ENCODE measurements at places on chromosomes 6 and 20.

GRCh38 chr20:12358655-12359009 is 440.9 kb downstream of the BTBD3 start:
- no peak for DNase-seq

- DNase-seq: no peak
Observed at GRCh38 chr20:17848249-17849048, 120.1 kb downstream of the SNX5 start.

- DNase-seq: peak; percentile 37
Observed at GRCh38 chr20:32970973-32971300, 33.3 kb downstream of the SUN5 start.

DNA sequence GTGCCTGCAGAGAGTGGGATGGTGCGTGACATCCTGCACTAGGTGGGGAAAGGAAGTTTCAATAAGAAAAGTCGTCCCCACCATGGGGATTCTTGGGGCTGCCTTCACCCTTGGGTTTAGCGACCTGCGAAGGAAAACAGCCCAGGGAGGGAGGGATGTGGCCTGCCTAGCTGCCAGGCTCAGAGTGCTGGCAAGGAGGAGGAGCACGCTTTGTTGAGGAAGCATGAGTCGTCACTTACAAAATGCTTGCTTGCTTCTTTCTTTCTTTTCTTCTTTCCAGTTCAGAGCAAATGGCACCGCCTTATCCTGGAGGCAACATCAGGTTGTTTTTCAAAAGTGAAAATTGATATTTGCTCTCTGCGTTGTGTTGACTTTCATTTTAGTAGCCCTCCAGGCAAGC is 123.2 kb downstream of the TFAP2C start:
- no peak for DNase-seq

- peak; percentile 83 for DNase-seq
Observed at GRCh38 chr20:63520934-63521601, 503 bp downstream of the PPDPF start.

GRCh38 chr6:36050947-36051710 is 23.5 kb downstream of the MAPK14 start:
- no peak for DNase-seq

- DNase-seq: no peak
Observed at GRCh38 chr6:101668496-101669030, 275.1 kb downstream of the GRIK2 start.

GRCh38 chr6:135173242-135173988 is 7.7 kb upstream of the MYB start:
- DNase-seq: no peak

DNA sequence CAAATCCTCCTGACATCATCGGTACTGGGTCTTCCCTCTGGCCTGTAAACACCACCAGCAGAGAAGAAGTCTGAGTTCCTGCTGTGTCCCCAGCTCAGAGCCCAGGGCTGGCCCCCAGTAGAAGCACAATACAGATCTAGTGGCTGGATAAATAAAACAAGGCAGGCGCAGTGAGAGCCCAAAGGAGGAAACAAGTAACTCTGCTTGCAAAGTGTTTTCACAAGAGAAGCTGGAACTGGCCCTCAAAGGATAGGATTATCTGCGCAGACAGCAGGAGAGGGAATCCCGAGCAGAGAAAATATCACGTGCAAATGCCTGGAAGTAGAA is 205.1 kb downstream of the ZDHHC14 start:
- no peak for DNase-seq

- DNase-seq: no peak
Observed at GRCh38 chr6:112522587-112522986, 175.5 kb downstream of the RFPL4B start.

- no peak for DNase-seq
Observed at GRCh38 chr6:3269281-3269975, 10.7 kb downstream of the PSMG4 start.

GRCh38 chr6:15480525-15480924 is 182.3 kb downstream of the DTNBP1 start:
- no peak for DNase-seq

- no peak for DNase-seq
Observed at GRCh38 chr20:48777005-48777404, 50.8 kb downstream of the PREX1 start.

DNA sequence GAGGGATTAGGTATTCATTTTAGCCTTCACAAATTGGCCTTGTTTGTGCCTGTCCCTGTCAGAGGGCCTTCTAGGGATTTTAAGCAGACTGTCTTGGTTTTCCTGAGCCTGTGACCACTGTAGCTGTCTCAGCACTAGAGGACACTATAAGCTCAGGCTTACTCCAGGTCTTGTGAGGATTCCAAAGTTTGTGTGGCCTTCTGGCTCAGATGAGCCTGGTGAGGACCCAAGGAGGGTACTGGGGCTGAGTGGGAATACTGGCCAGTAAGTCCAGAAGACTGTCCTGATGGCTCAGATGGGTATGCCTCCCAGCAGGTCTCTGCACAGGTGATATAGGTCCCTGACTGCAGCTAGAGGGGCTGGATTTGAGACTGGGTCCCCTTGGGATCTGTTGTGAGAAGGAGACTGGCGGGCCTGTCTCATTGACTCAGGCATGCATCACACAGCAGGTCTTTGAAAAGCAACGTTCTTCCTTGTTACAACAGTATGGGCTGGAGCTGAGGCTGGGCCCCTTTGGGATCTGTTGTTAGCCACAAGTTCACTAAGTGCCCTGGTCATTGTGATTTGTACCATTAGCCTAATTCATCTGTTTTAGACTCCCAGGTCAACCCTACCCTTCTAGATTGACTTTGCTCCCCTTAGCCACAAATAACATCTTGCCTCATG is 26.3 kb upstream of the TFB1M start:
- no peak for DNase-seq

DNA sequence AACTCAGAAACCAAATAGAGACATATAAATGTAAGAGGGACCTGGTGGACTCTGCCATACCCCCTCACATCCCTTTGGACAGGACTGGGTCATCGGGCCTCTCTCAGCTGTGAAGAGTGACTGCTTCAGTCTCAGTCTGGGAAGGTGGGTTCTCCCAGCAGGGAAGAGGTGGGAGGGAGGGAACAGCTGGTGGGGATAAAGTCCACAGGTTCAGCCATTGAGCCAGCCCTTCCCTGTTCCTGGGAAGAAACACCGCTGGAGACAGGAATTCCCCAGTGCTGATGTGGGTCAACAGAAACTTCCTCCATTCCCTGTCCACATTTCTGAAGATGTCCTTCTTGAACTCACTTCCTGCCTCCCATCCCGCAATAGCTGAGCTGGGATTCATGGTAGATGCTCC is 209.2 kb upstream of the PMEPA1 start:
- no peak for DNase-seq

DNA sequence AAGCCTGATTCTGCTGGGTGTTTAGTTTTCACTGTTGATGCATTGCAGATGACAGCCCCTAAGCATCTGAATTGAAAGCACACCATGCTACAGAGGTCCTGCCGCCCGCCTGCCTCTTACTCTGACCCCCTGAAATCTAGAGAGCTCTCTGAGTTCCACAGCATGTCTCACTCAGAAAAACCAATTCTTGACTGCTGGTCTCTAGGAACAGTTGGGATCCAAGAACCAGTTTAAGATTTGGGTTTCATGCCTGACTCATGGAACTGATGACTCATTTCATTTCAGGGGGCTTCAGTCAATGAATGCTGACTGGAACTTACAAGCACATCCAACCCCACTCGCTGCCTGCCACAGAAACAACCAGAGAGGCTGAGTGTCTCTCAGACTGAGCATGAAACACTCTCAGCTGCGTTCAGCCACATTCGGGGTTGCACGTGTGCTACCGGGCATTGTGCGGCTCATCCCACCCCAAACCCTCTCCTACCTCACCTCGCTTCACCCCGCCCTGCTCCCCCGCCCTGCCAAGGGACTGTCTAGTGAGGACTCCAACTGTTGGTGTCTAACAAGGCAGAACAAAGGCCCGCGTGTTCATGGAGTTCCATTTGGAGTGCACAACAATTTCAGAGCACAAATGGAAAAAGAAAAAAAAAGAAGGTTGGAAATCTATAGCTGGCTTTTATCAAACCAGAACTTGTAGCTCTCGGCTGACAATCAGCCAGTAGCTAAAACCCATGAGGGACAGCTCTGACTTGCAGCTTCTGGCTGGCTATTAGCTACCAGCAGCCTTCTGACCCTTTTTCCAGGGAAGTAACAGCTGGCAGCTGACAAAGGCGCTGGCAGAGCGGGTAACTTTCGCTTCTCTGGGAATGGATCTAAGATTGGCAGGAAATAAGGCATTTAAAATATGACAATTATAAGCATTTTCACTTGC is 20.0 kb upstream of the TRAF3IP2 start:
- DNase-seq: peak; percentile 79

DNA sequence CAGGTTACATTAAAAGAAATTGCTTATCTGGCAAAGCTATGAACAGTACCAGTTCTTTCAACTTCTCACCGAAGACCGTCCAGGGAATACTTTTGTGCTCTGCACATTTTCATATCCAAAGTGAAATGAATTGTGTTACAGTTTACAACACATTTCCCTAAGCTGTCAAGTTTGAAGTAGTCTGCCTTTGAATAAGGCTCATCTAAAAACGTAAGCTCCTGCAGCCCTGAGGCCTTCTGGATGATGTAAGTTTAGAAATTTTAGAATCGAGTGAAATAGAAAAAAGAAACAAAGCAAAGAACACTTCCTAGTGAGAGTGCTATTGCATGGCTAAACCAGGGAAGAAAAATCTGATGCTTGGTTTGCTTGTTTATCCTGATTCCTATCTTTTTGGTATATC is 653.8 kb downstream of the MMUT start:
- no peak for DNase-seq

GRCh38 chr6:133097208-133097607 is 143.9 kb upstream of the EYA4 start:
- DNase-seq: no peak

- no peak for DNase-seq
Observed at GRCh38 chr20:23242556-23243180, 107.9 kb upstream of the NXT1 start.

GRCh38 chr20:2651772-2652723 is at the start of gene NOP56:
NOP56 (plus strand) TSS chr20:2652632; CDS start chr20:2652661, 29 bp downstream.
- peak; percentile 95 for DNase-seq

DNA sequence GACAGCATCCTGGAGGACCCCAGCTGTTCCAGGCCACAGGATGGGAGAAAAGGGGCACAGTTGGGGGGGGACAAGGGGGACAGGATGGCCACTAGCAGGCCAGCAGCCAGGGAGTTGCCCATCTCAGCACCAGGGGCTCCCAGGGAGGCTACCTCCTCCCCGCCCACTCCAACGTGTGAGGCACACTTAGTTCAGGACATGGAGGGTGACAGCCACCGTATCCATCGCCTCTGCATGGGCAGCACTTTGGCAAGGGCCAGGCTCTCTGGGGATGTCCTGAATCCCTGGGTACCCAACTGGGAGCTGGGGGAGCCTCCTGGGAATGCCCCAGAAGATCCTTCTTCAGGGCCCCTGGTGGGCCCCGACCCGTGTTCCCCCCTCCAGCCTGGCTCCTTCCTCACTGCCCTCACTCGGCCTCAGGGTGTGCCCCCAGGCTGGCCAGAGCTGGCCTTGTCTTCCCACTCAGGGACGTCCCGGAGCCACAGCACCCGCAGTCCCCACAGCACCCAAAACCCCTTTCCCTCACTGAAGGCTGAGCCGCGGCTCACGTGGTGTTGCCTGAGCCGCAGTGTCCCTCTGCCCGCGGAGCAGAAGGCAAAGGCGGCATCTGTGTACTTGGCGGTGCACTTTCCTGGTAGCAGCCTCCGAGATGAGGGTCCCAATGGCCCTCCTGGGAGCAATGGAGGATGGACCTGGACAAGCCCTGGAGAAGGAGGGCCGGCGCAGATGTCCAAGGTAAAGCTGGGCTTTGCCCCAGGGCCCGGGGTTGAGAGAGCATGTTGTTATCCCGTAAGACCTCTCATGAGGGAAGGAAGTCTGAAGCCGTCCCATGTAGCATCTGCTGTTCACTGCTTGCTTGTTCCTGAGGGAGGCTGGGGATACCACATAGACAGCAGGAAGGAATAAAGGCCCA is 30.7 kb downstream of the ZNF831 start:
- DNase-seq: no peak

GRCh38 chr6:14995966-14996602 is 249.8 kb upstream of the JARID2 start:
- peak; percentile 21 for DNase-seq

DNA sequence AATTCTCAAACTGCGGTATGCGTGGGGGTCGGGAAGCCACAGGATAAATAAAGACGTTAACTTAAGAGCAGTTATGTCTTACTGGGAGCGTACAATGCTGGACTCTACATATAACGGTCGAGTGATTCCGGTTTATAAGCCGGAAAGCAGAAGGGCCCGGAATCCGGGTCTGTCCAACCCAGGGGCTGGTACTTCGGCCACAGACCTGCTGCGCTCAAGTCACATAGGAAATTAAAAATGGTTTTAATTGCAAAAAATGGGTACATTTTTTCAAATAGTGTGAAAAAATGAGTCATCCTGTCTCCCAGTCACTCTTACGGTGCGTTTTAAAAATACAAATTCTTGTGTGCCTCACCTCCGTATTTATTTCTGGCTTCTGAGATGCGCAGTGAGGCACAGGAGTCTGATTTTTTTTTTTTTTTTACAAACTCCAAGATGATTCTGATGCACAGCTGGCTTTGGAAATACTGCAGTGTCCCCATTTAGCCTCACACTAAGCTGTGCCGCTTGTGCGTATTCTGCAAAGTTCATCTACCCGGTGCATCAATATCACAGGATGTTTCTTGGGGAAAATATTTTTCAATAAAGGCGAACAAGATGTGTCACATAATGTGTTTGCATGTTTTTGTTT is 1.0 kb downstream of the PCIF1 start:
- no peak for DNase-seq

GRCh38 chr20:2657241-2657640 is 4.8 kb downstream of the NOP56 start:
- no peak for DNase-seq

GRCh38 chr20:40148886-40149285 is 540.1 kb downstream of the MAFB start:
- no peak for DNase-seq

GRCh38 chr6:156825475-156825874 is 48.3 kb downstream of the ARID1B start:
- DNase-seq: no peak

DNA sequence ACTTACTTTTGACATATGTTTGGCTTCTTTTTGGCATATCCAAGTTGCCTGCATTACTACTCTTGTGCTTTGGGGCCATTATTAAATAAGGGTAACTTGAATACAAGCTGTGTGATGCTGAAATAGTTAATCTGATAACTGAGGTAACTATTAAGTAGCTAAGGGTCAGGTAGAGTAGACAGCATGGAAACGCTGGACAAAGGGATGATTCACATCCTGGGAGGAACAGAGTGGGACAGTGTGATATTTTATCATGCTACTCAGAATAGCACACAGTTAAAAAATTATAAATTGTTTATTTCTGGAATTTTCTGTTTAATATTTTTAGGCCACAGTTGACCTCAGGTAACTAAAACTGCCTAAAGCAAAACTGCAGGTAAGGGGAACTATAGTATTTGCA is 483.9 kb downstream of the RFPL4B start:
- DNase-seq: no peak

DNA sequence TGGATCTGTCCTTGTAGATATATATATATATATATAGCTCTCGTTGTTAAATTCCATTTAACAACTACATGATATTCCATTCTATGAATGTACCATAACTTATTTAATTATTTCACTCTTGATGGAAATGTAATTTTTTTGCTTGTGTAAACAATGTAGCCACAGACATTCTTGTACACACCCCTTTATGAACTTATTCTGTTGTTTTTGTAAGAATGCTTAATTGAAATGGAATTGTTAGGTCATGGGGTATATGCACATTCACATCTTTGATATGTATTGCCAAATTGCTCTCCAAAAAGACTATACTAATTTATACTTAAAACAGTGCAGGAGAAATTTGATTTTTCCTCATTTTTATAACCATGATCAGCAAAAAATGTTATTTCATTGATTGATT is 67.2 kb downstream of the MAP3K4 start:
- no peak for DNase-seq
